ENCODE measurements at places on chromosomes 1 and 21.

DNA sequence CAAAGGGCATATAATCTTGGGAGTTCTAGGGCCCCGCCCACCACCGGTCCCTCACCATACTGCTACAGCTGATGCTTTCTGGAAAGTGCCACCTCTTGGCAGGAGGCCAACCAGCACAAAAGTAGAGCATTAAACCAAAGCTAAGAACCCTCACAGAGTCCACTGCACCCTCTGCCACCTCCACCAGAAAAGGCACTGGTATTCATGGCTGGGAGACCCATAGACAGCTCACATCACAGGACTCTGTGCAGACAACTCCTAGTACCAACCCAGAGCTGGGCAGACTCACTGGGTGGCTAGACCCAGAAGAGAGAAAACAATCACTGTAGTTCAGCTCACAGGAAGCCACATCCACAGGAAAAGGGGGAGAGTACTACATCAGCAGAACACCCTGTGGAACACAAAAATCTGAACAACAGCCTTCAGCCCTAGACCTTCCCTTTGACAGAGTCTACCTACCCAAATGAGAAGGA lies 10.8 kb downstream of the THEM4 start:
- DNase-seq: no peak

DNA sequence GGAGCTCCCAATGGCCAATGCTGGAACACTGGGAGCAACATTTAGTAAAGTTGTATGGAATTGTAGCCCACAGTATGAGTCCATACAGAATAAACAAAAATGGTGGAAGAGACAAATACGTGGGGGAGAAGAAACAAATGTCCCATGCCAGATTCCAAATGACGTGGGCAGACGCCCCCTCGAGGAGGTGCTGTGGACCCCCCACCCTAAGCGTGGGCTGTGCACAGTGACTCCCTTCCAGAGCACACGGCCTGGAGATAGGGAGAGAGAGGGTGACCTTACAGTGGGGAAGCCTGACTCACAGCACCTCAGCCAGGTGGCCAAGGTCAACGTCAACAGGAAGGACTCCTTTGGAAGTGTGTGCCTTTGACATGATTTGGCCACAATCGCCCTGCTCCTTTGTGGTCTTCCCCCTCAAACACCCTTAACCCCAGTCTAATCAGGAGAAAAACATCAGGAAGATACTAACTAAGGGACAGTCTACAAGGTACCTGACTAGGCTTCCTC lies 13.7 kb upstream of the PDE9A start:
- no peak for DNase-seq

DNA sequence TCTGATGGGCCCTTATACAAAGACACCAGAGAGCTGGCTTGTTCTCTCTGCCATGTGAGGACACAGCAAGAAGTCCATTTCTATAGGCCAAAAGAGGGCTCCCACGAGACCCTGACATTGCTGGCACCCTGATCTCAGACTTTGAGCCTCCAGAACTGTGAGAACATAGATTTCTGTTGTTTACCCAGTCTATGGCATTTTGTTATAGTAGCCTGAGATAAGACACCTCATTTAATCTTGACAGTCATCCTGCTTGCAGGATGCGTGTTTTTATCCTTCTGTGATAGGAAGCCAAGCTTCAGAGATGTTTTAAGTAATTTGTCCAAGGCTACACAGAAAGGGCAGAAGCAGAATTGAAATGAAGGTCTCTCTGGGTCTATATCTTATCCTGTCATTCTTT lies 138.8 kb upstream of the HOOK1 start:
- no peak for DNase-seq

GRCh38 chr1:26582053-26582835 lies 52.7 kb downstream of the RPS6KA1 start:
- DNase-seq: no peak

DNA sequence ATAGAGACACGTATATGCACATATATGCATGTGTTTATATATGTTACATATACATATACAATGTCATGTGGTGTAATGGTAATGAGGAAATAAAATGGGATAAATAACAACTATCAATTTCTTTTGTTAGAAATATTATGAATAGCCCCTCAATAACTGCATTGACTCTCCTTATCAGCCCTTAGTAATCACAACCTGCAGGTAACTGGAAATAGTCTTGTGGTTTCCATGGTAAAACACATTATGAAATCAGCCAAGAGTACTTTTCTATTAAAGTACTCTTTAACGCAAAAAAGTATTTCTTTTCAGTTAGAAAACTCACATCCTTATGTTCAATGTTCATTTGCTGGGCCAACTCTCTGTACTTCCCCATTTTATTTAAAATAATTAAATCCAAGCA lies 105.8 kb downstream of the KCNT2 start:
- DNase-seq: no peak
